Vagina (tissue), 2 donors: ENCODE measurements at places on chromosomes 1 and 21.

DNA sequence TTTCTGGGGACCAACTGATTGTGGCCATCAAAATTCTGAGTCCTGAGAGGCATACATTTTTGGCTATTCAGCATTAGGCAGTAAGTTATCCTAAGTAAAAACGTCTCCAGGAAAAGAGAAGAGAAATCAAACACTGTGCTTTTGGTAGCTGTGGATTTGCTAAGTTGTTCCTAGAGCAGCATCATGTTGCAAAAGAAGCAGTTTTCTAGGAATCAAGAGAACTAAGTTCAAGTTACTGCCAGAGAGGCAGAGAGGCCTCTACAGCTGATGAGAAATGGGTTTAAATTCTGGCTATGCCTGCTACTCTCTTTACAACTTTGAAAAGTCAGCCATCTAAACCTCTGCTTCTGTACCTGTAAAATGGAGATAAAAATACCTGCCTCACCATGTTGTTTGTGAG lies 22.8 kb downstream of the RD3 start:
- DNase-seq, result no peak

GRCh38 chr1:165666152-165666825 lies 32.1 kb downstream of the ALDH9A1 start:
- no peak for DNase-seq

DNA sequence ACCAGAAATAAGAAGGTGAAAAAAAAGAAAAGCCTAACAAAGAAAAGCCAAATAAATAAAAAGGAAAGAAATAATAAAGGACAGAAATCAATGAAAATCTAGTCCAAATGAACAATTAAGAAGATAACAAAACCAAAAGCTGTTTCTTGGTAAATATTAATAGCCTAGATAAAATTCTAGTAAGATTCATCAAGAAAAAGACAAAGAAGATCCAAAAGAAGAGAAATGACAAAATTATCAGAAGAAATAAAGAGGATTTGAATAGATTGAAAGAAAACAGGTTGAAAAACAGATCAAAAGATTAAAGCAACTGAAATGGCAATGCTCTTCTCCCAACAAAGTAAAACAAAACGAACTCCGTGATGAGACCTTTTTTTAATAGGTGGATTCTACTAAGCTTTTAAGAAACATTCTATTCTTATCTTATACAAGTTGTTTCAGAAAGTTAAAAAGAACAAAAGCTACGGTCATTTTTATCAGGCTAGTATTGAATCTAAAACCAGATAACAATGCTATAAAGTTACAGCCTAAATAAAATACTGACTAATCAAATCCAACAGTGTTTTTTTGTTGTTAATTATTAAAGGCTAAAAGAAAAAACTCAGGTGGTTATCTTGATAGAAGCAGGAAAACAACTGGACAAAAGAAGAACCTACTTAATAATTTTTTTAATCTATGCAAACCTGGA lies 50.9 kb downstream of the ENAH start:
- DNase-seq, result no peak

DNA sequence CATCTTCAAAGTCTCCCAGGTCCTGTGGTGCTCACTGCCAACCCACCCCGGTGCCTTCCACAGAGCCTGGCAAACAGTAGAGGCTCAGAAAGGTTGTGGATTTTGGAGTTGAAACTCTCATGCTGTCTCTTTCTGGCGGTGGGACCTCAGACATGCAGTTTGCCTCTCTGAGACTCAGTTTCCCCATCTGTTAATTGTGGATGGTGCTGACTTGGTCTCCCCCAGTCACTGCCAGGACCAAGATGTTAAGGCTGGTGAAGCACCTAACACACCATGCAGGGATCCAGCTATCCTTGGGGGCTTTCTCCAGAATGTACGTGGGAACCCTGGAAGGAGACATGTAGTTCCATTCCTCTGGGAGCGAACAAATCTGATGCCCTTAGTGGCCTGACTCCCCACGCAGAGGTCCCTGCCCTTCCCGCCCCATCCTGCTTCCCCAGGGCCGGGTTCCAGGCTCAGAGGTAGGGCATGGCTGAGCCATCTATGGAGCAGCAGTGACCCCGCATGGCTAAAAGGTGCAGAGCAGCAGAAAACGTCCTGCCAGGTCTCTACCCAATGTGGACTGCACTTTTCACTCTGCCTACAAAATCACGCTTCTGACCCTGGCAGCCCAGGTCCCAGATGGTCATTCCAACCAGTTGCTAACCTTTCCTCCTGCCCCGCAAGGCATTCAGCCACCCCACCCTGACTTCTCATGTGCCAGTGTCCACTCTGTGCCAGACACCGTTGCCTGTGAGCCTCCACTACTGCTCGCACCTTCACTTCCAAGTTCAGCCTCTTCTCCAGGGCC lies 9.2 kb upstream of the TTC22 start:
- peak; percentile 83 for DNase-seq

GRCh38 chr1:42970143-42970542 lies 11.5 kb upstream of the SLC2A1 start:
- DNase-seq, result no peak

DNA sequence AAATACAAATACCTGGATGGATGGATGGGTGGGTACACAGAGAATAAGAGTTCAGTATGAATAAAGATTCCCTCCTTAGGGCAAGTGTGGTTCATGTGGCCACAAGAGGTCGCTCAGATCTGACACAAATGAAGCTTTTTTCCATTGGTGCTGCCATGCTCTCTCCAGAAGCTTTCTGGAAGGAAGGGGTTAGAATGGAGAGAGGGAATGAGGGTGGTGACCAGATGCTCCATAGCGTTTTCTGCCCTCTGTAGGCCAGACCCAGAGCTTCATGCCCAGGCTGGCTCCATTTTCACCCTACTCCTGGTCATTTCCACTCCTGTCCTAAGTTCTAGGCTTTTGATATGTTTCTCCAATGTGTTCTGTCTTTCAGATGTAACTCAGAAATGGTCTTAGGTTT lies 3.3 kb upstream of the FCRL6 start:
- DNase-seq, result no peak

GRCh38 chr1:175414291-175414884 lies 221.8 kb upstream of the KIAA0040 start:
- no peak for DNase-seq

- no peak for DNase-seq
Measured at GRCh38 chr1:210292231-210292871, 36.4 kb upstream of the HHAT start.

DNA sequence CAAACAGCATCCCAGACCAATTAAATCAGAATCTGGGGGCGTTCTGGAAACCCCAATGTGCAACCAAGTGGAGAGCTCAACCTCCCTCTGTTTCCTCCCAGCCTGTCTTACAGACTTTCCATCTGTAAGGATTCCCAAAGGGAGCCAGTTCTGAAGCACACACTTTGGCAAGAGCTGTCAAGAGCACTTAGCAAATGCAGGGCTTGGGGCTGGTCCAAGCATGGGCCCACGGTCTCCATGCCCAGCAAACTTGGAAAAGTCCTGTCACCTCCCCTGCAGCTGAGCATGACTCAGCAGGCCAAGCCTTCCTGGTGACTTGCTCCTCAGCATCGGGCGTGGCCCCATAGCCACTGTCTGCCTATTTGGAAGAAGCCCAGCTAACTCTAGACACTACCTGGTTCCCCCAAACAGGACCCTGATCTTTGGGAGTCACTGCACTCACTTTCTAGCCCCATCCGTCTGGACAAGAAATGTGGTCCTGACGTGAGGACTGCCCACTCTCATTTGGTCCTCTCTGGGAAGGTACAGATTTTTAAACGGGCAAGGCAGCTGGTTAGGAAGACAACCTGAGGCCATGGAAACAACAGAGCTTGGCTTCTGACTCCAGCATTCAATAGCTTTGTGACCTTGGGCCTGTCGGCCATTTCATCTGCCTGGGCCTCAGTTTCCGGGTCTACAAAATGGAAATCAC lies 16.9 kb downstream of the SLC2A1 start:
- no peak for DNase-seq

GRCh38 chr21:46254208-46254975 lies 25.8 kb upstream of the LSS start:
- no peak for DNase-seq

DNA sequence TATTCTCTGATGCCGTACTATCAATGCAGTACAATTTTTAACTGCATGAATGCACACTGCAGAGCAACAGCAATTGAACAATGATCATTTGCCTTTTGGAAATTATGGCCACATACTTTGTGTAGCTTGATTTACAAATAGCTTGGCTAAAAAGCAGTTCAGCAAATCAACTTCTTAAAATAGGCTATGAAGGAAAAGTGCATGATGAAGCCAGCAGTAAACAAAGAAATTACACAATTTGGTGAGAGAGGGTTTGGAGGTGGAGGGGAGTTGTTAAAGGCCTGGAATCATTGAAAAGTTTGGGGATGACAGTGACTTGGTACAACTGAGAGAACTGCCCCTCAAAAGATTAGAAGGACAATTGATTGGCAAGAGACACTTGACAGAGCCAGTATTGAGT lies 6.5 kb downstream of the PIGM start:
- DNase-seq, result no peak

DNA sequence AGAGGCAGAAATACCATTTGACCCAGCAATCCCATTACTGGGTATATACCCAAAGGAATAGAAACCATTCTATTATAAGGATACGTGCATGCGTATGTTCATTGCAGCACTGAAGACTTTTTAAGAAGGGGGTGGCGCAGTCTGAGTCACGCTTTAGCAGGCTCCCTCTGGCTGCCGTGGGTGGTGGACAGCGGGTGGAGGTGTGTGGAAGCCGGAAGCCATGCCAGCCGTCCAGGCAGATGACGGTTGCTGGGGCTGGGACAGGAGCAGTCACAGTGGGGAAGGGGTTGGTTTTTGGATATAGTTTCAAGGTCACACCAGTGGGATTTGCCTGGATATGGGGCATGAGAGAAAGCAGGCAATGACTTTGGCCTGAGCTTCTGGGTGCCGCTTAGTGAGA lies 270.5 kb downstream of the GRIK3 start:
- no peak for DNase-seq

- DNase-seq, result no peak
Measured at GRCh38 chr1:202593845-202594244, 116.4 kb downstream of the SYT2 start.

DNA sequence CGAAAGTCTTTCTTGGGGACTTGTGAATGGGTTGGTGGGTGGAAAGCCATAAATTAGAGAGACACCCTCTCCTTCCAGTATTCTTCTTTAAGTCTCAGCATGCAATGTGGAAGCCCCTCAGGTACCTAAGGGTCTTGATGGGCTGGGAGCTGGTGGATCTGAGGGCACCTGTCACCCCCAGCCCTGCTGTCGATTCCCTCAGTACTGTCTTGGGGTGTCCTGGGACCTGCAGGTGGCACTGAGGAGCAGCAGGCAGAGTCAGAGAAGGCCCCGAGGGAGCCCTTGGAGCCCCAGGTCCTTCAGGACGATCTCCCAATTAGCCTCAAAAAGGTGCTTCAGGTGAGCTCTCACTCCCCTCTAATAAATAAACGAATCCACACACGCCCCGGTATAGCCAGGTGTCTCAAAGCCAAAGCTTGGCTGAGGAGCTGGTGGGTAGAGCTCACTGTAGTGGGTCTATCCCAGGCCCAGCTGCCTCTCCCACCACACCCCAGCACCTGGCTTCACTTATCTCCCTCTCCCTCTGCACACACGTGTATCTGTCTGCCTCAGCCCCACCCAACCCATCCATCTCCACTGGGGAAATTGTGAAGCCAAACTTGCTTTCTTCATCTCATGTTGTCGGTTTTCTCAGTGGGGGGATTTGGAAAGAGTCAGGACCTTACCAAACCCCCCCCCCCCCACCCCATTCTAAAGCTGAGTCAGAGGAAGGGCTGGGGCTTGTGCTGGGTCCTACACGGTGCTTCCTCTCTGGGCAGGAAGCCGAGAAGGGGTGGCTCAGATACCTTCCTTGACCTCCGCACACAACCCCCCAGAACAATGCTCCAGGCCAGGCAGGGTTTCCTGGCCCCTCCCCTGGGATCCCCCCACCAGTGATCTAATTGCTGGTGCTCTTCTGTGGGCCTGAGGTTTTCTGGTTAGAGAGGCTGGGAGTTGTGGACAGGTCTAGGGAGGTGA lies 1.6 kb downstream of the ADAM15 start:
- no peak for DNase-seq

GRCh38 chr1:160401487-160401805 lies 1.1 kb downstream of the VANGL2 start:
- no peak for DNase-seq

- no peak for DNase-seq
Measured at GRCh38 chr1:216670118-216670883, 52.9 kb downstream of the ESRRG start.

DNA sequence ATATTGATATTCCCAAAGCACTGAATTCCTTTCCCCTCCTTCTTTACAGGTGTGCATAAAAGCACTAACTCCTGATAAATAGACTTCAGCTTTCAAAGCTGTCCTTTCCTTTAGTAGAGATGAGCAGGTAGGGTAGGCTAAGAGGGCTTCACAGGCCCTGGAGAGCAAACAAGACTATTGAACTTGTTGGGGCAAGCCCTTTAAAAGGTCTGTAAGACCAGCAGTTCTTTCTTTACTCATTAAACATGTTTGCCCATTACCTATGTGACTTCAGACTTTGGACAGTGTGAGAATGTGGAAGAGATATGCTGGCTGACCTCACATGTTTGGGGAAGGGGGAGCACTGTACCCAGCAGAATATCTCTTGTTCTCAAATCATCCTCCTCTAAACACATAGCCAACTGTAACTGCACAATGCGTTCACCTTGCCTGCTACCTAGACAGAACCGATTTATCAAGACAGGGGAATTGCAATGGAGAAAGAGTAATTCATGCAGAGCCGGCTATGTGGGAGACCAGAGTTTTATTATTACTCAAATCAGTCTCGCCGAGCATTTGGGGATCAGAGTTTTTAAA lies 27.1 kb upstream of the HAO2 start:
- no peak for DNase-seq

DNA sequence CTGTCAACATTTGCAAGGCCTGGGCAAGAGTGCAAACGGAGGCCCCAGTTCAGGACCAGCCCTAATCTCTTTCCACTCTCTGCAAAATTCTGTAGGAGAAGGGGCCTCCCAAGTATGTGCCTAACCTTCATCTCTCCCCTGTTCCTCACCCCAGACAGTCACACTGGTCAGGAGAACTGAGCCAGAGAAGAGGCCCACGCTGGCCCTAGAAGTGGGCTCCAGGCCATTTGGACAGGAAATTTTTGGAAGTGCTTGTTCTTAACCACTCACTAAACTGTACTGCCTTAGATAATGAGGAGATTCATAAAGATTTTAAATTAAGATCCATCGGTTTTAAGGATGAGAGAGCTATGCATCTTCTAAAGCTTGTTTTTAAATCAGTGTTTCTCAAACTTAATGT lies 129.7 kb upstream of the ADGRL2 start:
- DNase-seq, result no peak

DNA sequence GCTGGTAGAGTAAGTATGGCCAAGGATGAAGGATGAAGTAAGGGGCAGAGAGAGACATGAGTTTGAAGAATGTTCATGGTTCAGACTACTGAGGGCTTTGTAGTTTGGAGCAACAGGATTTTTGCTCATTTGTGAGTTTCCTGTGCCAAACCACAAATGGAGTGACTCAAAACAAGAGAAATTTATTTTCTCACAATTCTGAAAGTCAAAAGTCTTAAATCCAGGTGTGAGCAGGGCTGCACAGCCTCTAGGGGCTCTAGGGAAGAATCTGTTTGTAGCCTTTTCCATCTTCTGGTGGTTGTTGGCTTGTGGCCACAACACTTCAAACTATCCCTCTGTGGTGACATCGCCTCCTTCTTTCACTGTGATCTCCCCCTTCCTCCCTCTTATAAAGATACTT lies 58.9 kb downstream of the RHOU start:
- DNase-seq, result no peak
